Esophagus squamous epithelium (tissue), 5 donors: ENCODE measurements at places on chromosomes 1 and 21. TPM values are rescaled to one million over a fixed set of nuclear protein-coding genes. Genes with fewer than 3 reads are reported as not detected.

LCE1C gene
- total RNA-seq: not detected

FCMR gene
- total RNA-seq: 0.88 TPM

HCRTR1 gene
- total RNA-seq: not detected

IL12RB2 gene
- total RNA-seq: 1.3 TPM

MMP23B gene
- 2.9 TPM for total RNA-seq

CHODL gene
- not detected for total RNA-seq

GNG4 gene
- total RNA-seq: 5.7 TPM

DNA sequence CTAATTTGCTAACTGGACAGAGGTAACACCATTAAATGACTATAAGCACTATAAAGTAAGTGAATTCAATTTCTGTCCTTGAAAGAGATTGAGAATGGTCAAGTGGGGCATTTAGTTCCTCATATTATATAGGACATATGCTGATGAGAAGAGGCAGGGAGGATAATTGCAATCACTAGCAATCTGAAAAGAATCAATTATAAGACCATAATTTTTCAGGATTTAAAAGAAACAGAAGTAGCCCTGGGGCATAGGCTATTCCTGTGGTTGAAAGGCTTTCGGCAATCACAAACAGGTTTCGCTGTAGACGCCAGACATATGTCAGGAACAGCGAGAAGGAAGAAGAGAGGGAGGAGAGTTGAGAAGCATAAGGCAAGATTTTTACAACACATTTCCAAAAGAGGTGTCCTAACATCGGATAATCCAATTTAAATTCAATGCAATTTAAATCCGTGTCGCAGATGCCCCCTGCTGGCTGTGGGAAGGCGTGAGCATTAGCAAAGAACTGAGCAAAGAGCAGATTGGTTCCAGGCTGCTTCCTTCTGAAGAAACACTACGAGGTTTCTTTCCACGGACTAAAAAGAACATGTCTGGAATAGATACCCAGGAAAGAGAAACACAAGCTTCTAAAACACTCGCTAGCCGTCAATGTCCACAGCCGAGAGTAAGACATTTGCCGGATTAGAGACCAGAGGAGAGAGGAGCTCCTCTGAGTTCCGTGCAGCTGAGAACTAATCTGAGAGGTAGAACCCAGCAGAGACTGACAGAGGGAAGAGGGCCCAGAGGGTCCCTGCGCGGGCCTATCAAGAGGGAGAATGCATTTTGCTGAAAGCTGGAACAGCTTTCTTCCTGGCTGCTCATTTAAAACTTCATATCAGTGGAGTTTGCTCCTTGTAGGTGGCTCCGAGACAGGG is 27.9 kb downstream of the RGS5 start:
- H3K36me3 ChIP-seq: no peaks in the 10 kb centered on the region
- peak overlapping the region; percentile 19 for H3K27ac ChIP-seq
- DNase-seq: no peak
- H3K4me3 ChIP-seq: no peak overlapping the region
- H3K27me3 ChIP-seq: no peaks in the 10 kb centered on the region

GRCh38 chr21:35046880-35047229 is 2.2 kb downstream of the RUNX1 start:
- H3K4me1 ChIP-seq: peaks cover 22% of the 10 kb centered on the region
- DNase-seq: no peak
- peak overlapping the region; percentile 37 for H3K4me3 ChIP-seq
- peak overlapping the region; percentile 81 for H3K27ac ChIP-seq

DNA sequence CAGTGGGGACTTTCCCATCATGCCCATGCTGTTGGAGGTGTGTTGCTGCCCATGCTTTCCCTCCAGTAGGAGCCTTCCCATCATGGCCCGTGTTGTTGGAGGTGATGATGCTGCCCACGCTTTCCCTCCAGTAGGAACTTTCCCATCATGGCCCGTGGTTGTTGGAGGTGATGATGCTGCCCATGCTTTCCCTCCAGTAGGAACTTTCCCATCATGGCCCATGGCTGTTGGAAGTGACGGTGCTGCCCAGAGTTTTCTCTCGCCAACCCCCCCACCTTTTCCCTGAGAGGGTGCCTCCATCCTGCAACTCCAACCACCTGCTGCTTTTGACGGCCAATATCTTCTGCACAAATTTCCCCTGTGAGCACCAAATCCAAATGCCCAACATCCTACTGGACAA is 205.7 kb downstream of the TOMM20 start:
- H3K36me3 ChIP-seq: no peaks in the 10 kb centered on the region
- no peaks in the 10 kb centered on the region for H3K27me3 ChIP-seq
- H3K27ac ChIP-seq: no peak overlapping the region
- no peak overlapping the region for H3K4me3 ChIP-seq
- peaks cover 38% of the 10 kb centered on the region for H3K4me1 ChIP-seq

DNA sequence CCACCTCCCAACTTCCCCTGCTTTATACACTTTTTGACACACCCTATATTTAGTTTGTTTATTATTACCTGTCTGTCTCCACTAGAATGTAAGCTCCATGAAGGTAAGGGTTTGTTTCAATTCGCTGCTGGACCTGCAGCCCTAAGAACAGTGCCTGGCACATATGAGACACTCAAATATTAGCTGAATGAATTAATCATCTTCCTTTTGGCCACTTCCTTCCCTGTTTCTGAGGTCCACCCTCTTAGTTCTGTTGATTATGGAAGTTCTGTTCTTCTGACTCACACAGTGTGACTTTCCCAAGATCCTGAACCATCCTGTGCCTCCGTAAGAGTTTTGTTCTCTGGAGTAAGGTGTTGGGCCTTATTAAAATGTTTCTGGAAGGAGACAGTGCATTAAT is 40.4 kb upstream of the GJA5 start:
- no peaks in the 10 kb centered on the region for H3K27me3 ChIP-seq
- H3K36me3 ChIP-seq: no peaks in the 10 kb centered on the region
- no peak overlapping the region for H3K27ac ChIP-seq
- DNase-seq: no peak
- no peak overlapping the region for H3K4me3 ChIP-seq
- no peaks in the 10 kb centered on the region for H3K4me1 ChIP-seq

DNA sequence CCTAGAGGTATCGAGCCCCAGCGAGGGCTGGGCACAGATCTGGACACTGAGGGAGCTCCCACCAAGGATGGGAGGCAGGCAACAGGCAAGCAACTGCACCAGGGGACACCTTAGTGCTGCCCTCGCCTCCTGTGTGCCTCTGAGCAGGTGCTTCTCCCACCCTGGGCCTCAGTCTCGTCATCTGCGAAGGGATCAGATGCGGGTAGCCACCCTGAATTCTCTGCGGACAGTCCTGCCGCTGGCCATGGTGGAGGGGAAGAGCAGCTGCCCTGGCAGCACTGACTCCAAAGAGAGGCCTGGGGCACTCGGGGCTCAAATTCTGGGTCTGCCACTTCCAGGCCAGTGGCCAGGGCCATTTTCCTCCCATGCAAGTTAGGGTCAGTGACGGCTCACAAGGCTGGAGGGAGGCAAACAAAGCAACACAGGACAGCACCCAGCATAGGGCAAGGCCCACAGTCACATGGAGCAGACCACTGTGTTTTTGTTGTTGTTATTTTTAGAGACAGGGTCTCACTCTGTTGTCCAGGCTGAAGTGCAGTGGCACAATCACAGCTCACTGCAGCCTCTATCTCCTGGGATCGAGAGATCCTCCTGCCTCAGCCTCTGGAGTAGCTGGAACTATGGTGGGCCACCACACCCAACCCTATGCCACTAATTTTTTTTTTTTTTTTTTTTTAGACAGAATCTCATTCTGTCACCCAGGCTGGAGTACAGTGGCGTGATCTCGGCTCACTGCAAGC is 7.1 kb upstream of the SDC3 start:
- no peaks in the 10 kb centered on the region for H3K4me1 ChIP-seq
- no peak for DNase-seq
- H3K27me3 ChIP-seq: no peaks in the 10 kb centered on the region

GRCh38 chr1:58396150-58396549 is 150.4 kb downstream of the OMA1 start:
- no peaks in the 10 kb centered on the region for H3K36me3 ChIP-seq
- H3K27me3 ChIP-seq: no peaks in the 10 kb centered on the region
- DNase-seq: no peak
- H3K27ac ChIP-seq: no peak overlapping the region
- peaks cover 5% of the 10 kb centered on the region for H3K4me1 ChIP-seq
- H3K4me3 ChIP-seq: no peak overlapping the region

- no peak for DNase-seq
- no peaks in the 10 kb centered on the region for H3K27me3 ChIP-seq
- no peak overlapping the region for H3K4me3 ChIP-seq
These were observed 187.0 kb upstream of the HP1BP3 start for GRCh38 chr1:20974069-20974468.

DNA sequence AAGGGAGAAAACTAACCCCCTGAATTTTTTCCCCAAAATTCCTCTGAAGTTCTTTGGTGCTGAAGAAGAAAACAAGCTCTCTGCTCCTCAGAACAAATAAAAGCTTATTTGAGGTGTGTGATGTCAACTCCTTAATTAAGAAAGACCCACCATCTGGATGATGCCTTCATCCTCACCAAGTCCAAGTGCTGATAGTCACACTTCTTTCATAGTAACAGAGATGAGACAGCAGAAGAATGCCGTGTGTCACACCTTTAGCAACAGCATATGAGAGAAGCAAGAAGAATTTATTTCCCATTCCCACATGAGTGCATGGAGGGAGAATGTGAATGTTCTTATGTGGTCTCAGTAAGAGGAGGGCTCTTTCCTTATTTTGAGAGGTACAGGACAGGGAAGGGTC is 91.2 kb downstream of the TGFB2 start:
- no peaks in the 10 kb centered on the region for H3K27me3 ChIP-seq
- H3K4me1 ChIP-seq: no peaks in the 10 kb centered on the region
- no peak overlapping the region for H3K4me3 ChIP-seq
- no peaks in the 10 kb centered on the region for H3K36me3 ChIP-seq
- H3K27ac ChIP-seq: no peak overlapping the region

GRCh38 chr1:38293567-38293966 is 247.0 kb upstream of the POU3F1 start:
- H3K27ac ChIP-seq: no peak overlapping the region
- no peaks in the 10 kb centered on the region for H3K36me3 ChIP-seq
- H3K27me3 ChIP-seq: no peaks in the 10 kb centered on the region
- H3K4me3 ChIP-seq: no peak overlapping the region

DNA sequence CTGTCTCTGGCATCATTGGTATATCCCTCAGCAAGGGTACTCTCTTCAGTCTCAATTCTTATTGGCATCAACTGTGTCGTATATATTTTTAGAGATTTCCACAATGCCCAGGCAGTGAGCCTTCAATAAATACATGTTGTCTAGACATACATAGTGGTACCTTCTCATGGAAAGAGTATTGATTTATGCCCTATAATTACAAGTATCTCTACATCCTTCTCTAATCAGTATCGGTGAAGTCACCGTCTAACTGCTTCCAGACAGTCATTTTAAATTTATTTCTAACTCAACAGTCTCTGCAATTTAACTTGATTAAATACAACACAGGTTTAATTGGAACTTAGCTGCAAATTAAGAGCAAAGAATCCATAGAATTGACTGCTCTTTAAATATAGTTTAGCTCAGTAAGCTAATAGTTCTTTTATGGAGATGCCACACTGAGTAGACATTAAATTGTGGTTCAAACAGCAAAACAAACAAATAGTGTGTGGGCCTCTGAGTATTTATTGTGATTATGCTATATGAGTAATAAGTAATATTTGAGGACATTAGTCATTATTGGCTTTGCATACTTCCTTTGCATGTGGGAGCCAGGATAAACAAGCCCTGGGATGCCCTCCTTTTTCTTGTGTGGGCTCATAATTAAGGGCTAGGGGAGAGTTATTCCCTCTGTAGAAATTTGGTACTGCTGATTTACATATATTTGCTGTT is 126.9 kb upstream of the DUSP10 start:
- H3K27ac ChIP-seq: no peak overlapping the region
- no peak for DNase-seq
- H3K36me3 ChIP-seq: no peaks in the 10 kb centered on the region
- H3K4me3 ChIP-seq: no peak overlapping the region
- H3K4me1 ChIP-seq: no peaks in the 10 kb centered on the region

DNA sequence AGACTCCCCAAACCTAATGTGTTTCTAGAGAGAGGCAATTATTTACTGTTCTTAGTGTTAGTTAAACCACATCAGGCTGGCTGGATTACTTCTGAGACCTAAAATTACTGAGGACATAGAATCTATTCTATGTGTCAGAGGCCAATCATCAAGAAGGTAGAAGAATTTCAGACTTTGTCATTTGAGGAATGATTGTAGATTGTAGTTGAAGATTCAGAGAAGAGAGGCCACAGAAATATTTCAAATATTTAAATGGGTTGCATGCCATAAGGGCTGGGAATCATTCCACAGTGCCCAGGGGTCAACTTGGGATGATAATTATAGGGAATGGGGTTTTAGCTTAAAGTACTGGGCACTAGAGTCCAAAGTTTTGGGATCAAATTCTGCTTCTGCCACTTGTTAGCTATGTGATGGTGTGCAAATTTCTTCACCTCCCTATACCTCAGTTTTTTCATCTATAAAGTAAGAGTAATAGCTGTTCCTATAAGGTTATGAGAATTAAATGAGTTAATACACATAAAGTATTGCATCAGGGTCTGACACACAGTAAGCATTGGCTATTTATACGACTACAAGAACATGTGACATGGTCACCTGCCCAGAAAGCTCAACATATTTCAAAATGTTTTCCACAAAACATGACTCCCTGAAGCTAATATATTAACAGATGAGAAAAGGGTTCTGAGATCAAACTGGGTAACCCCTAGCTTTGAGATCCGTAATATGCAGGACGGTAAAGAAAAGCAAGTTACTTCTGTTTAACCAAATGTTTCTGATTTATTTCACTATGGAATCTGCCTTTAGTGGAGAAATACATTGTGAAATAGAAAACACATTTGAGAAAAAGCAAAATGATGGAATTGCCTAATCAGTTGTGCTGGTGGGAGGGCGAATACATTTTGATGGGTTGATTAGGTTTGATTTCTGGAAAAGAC is 69.7 kb upstream of the SPAG17 start:
- no peak for DNase-seq
- H3K27ac ChIP-seq: no peak overlapping the region
- no peak overlapping the region for H3K4me3 ChIP-seq

GRCh38 chr21:39137248-39138178 is 45.7 kb downstream of the PSMG1 start:
- DNase-seq: no peak
- H3K27me3 ChIP-seq: no peaks in the 10 kb centered on the region
- no peak overlapping the region for H3K27ac ChIP-seq
- H3K4me3 ChIP-seq: no peak overlapping the region
- H3K4me1 ChIP-seq: peaks cover 25% of the 10 kb centered on the region
- H3K36me3 ChIP-seq: no peaks in the 10 kb centered on the region

DNA sequence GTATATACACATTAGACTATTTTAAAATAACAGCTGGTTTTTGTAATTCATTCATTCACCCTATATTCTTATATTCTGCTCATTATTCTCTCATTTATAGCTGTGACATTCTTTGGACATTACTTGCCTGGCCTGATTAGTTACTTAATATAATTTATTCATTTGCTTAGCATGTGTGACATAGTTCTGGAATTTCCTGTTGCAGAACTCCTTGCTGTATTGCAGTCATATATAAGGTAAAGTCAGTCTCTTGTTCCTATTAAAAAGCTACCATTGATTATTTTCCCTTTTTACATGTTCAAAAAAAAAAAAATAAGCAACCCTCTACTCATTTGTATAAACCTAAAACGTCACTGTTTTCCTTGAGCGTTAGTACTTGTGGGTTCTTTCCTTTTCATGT is 23.9 kb downstream of the GNAT2 start:
- no peak overlapping the region for H3K4me3 ChIP-seq
- no peak for DNase-seq
- no peak overlapping the region for H3K27ac ChIP-seq

GRCh38 chr1:179971563-179972496 is 17.2 kb downstream of the CEP350 start:
- H3K36me3 ChIP-seq: peaks cover 16% of the 10 kb centered on the region
- no peak overlapping the region for H3K4me3 ChIP-seq
- H3K27me3 ChIP-seq: no peaks in the 10 kb centered on the region
- peaks cover 51% of the 10 kb centered on the region for H3K4me1 ChIP-seq
- H3K27ac ChIP-seq: peak overlapping the region; percentile 2
